ENCODE measurements at places on chromosomes 6 and 20.

DNA sequence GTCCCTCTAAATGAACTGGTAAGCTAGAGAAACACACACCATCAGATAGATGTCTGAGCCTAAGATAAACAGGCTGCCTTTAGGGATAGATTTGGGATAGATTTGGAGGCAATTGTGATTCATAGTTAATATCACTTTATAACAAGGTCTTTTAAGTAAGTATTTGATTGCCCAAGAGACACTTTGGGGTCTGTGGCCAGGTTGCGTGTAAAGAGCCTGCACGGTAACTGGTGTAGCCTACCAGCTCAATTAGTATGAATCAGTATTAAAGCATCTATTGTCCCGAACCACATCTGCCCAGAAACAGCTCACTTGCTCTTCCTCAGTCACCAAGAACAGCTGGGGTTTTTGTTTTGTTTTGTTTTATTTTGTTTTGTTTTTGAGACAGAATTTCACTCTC lies 193.3 kb downstream of the SASH1 start:
- DNase-seq, result no peak

DNA sequence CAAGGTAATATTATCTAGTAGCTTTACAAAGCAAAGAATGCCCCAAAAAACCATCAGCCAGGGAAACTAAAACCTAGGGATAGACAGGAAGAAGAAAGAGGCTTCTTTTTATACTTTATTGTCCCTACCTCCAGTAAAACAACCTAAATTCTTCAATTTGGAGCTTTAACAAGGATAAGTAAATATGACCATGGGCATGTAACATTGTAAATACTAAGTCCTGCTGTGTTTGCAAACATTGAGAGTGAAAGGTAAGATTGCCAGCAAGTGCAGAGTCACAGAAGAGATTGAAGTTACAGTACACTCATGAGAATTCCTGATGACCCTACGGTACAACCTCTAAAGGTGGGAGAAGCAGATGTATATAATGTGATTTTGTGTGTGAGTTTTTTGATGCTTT lies 117.2 kb downstream of the FOXO3 start:
- no peak for DNase-seq

- DNase-seq, result no peak
These were observed 9.3 kb upstream of the ARID1B start for GRCh38 chr6:156767603-156768467.

DNA sequence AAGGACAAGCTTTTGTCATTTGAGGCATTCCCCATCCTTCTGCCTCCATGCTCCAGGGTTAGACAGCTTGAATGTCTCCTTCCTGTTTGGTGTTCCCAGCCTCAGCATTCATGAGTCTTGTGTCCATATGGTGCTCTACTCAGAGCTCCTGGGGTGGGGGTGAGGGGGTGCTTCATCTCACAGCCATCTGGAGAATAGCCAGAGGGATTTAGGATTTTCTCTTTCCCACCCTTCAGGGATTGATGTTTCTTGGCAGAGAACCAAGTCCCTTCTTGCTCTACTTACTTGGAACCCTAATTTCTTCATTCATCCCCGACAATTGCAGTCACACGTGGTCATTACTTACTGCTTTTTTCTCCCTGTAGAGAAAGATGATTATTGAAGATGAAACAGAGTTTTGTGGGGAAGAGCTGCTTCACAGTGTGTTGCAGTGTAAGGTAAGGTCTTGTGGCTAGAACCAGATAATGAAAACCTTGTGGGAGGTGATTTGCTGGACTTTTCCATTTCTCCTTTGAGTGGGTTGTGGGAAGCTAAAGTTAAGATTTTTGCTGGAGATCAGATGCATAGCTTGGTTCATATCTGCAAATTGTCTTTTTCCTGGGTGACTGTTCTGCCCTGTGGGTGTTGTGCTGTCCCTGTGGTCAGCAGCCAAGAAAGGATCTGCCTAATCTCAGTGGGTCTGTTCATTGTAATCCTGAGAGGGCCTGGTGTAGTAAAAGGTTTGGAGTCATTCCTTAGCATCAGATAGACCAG lies 18.6 kb downstream of the CMTR1 start:
- no peak for DNase-seq

GRCh38 chr6:100152201-100152600 lies 158.2 kb upstream of the MCHR2 start:
- no peak for DNase-seq

- DNase-seq, result no peak
These were observed 15.7 kb upstream of the CGA start for GRCh38 chr6:87110636-87111035.

- DNase-seq, result no peak
These were observed 20.6 kb downstream of the KCNQ5 start for GRCh38 chr6:72642435-72642834.

DNA sequence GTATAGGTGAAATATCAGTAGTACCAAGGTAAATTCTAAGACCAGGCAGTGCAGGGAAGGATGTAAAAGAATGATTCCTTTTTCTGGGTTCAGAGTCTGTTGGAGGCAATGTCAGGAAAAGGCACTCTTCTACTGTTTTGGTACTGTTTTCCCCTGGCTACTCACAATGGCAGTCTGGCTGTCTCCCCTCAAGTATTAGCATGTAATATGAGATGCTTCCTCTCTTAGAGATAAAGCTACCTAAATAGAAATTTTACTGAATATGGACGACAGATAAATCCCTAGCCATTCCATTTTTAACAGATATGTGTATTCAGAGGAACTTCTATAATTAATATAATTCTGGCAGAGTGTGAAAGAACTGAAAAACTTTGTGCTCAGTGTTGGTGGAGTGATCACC lies 3.5 kb downstream of the RNF8 start:
- no peak for DNase-seq

- DNase-seq, result no peak
These were observed 194.0 kb downstream of the GMPR start for GRCh38 chr6:16432075-16433032.

- DNase-seq, result no peak
These were observed 3.1 kb upstream of the SPATS1 start for GRCh38 chr6:44339301-44339700.

DNA sequence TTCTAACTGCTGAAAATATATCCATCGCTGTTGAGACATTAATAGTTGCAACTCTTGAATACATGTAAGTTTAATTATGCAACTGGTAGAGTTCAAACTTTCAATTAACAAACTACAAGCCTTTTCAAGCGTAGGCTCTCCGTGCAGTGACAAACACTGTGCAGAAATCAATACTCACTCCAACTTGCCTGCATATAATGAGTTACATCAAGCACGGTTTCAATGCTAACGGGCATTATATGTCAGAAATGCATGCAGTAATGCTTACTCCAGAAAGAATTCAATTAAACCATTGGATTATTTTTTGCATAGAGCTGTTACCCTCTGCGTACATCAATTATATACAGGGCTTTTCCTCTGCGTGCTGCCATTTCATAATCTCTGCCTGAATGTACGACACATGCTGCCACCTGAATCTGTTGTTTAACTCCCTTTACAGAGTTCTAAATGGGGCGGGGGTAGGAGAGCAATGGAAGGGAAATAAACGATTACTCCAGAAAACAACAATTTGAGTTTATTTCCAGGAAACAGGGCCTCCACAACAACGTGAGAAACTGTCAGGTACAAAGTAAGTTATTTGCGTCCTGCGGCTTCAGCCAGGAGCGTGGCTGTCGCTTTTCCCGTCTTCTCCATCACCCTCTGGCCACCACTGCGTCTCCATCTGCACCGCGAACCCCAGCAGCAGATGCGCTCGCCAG lies 1.8 kb downstream of the PTPRK start:
- DNase-seq, result no peak

All from head of caudate nucleus (tissue), 42 donors.